Posterior cingulate gyrus (tissue), 11 donors: ENCODE measurements at places on chromosomes 1 and 21.

DNA sequence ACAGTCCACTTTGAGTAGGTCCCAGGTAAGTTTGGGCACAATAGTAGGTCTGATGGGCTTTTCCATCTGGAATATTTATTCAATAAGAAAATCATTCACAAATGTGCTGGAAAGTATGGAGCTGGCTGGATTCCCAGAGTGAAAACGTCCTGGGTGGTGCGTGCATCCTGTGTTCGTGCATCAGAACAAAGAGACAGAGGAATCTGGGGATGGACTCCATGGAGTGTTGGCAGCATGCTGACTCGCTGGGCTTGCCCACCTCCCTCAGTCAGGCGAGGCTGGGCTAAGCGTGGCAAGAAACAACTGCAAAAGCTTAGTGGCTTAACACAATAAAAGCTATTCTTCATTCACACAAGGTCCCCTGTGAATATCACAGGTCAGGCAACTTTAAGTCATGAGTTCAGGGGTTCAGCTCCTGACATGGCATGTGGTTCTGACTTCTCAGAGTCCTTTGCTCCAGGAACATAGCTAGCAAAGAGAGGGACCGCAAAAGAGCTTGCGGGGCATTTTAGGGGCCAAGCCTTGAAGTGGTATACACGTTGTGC, 151.6 kb upstream of the ZNF644 start:
- DNase-seq: no peak

DNA sequence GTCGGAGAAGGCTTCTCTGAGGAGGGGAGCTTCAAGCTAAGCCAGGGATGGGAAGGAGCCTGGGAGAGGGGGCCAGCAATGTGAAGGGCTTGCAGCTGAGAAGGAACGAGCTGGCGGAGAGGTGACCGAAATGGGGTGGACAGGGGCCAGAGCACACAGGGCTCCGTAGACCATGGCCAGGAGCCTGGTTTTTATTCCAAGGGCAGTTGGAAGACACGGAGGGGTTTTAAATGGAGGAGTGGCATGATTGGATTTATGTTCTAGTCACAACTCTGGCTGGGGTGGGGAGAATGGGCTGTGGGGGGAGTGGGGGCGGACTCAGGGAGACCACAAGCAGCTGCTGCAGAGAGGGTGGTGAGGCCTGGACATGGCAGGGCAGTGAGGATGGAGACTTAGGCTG, 5.1 kb upstream of the EPS8L3 start:
- DNase-seq: peak; percentile 8

DNA sequence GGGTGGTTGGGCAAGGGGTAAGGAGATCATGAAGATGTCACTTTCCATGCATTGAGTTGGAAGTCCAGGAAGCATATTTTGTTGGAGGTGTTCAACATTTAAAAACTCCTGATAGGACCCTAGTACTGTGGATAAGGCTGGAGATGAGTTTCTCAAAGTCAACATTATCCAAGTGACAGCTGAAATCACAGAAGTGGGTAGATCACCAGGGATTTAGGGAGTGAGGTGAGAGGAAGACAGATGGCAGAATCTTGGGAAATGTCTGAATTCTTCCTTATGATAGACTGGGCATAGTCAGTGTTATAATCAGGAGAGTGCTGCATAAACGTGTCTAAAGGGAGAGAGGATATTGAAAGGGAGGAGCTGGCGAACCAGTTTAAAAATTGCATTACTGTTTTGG, 5.3 kb upstream of the RASAL2 start:
- no peak for DNase-seq

GRCh38 chr1:20442920-20443625, 42.9 kb downstream of the CAMK2N1 start:
- no peak for DNase-seq

GRCh38 chr1:160888926-160889325, 3.9 kb upstream of the ITLN1 start:
- no peak for DNase-seq

GRCh38 chr1:54571326-54571725, 23.3 kb downstream of the ACOT11 start:
- DNase-seq: no peak
